Smooth muscle cell of bladder (primary cell): ENCODE measurements at places on chromosomes 12 and 14. TPM values are rescaled to one million over a fixed set of nuclear protein-coding genes. Genes with fewer than 3 reads are reported as not detected.

Gene RNU4-1
- under 0.01 TPM in 1 of 2 replicates, not detected in the other for total RNA-seq

Gene PLEKHG3
- 5.0 and 5.1 TPM in 2 replicates for total RNA-seq

Gene PZP
- total RNA-seq = not detected in 2 replicates

Gene ANKRD33
- total RNA-seq = 0.09 TPM in 1 of 2 replicates, not detected in the other

Gene TTC6
- under 0.01 TPM in 1 of 2 replicates, not detected in the other for total RNA-seq

Gene C14orf119
- 58.2 and 80.6 TPM in 2 replicates for total RNA-seq

Gene CLEC7A
- 0.14 TPM in 1 of 2 replicates, not detected in the other for total RNA-seq

Gene GPD1
- total RNA-seq = not detected in 2 replicates

Gene KLHDC1
- 3.4 and 4.0 TPM in 2 replicates for total RNA-seq

Gene LTBR
- 52.3 and 71.6 TPM in 2 replicates for total RNA-seq

Gene SUOX
- 8.7 and 9.2 TPM in 2 replicates for total RNA-seq

Gene AQP6
- total RNA-seq = under 0.01 TPM in 1 of 2 replicates, not detected in the other

Gene LHX5
- not detected in 2 replicates for total RNA-seq

Gene PCED1B
- 0.57 and 1.3 TPM in 2 replicates for total RNA-seq

Gene SALL2
- total RNA-seq = 1.7 and 4.0 TPM in 2 replicates

Gene LPAR5
- not detected in 2 replicates for total RNA-seq

Gene TAS2R30
- 2.9 and 3.3 TPM in 2 replicates for total RNA-seq

Gene WNT1
- not detected in 2 replicates for total RNA-seq
